Endothelial cell (in vitro differentiated cells): ENCODE measurements at places on chromosomes 13 and 19. TPM values are rescaled to one million over a fixed set of nuclear protein-coding genes. Genes with fewer than 3 reads are reported as not detected.
A peak's percentile ranks its signal among the peaks of the same experiment; 100 is the strongest.

DNA sequence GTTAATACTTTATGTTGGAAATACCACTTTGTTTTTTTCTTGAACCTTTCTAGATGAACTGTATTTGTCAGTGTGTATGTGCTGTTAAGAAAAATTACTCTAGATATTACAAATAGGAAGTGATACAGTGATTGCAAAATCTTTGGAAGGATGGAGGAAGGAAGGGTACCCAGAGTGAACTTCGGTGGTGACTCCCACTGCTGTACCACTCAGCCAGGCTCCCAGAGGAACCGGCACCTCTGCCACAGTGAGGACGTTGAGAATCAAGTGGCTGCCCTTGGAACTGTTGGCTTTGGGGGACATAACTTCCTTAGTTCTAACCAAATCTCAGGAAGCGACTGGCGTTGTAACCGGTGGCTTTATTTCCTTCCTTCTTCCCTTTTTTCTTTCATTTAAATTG lies 184.7 kb downstream of the PCCA start:
- H3K36me3 ChIP-seq, result peaks cover 21% of the 10 kb centered on the region
- H3K27me3 ChIP-seq, result peaks cover 2% of the 10 kb centered on the region
- H3K4me1 ChIP-seq, result peaks cover 33% of the 10 kb centered on the region

DNA sequence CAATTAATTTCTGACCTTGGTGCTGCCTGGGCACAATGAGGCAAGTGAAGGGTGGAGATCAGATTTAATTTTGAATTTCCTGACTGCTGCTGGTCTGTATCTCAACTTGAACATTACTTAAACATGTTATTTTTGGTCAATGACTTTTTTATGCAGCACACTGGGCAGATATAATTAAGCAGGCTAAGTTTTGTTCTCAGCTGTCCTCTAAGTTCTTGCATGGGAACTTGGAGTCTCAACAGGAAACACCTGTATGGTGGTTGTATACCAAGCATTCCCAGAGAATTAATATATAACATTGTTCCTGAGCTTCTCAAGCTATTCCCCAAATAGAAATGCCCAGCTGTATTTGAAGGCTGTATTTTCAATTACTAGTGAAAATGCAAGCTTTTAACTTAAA lies 113.5 kb upstream of the EDNRB start:
- no peak overlapping the region for H3K4me3 ChIP-seq
- no peaks in the 10 kb centered on the region for H3K36me3 ChIP-seq
- peaks cover 3% of the 10 kb centered on the region for H3K4me1 ChIP-seq

DNA sequence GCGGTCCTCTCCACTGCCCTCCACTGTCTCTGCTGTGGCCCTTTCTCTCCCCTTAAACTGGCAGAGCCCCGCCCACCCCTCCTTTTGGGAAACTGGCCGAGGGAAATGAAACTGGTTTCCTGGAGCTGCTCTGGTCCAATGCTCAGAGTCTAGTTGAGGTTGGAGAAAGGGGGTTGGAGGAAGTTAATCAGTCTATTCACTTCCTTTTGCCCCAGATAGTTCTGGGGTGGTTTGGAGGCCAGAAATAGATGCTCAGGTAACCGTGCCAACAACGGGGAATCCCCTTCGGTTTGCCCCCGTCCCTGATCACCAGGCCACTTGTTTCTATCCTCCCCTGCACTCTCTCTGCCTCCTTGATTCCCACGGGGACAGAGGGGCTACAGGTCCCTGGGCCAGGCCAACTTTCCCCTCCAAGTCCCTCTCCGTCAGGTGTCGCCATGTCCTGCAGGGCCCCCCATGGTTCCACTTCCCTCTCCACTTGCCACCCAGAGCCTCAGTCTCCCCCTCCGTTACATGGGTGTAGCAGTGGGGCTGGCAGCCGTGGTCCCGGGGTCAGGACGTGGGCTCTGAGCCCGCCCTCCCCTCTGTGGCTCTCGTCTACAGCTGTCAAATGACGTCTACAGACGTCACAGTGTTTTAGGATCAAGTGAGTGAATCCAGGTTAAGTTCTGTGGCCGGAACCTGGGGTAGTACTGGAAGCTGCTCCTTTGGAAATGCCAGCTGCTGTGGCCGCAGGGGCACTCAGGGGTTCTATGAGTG lies at the start of gene IL4I1:
IL4I1 (minus strand) TSS at position 25 of the 759 bp plus-strand sequence. CDS start 727 bp downstream, outside the sequence.
- H3K4me1 ChIP-seq, result peaks cover 18% of the 10 kb centered on the region
- DNase-seq, result no peak
- peak within 1 kb of the TSS; percentile 48 for H3K27ac ChIP-seq
- peaks cover 11% of the 10 kb centered on the region for H3K36me3 ChIP-seq
- peak within 1 kb of the TSS; percentile 25 for H3K4me3 ChIP-seq
- H3K27me3 ChIP-seq, result peaks cover 12% of the 10 kb centered on the region

The PLVAP gene
- 1,569 TPM for total RNA-seq

The CYP4F11 gene
- not detected for total RNA-seq

DNA sequence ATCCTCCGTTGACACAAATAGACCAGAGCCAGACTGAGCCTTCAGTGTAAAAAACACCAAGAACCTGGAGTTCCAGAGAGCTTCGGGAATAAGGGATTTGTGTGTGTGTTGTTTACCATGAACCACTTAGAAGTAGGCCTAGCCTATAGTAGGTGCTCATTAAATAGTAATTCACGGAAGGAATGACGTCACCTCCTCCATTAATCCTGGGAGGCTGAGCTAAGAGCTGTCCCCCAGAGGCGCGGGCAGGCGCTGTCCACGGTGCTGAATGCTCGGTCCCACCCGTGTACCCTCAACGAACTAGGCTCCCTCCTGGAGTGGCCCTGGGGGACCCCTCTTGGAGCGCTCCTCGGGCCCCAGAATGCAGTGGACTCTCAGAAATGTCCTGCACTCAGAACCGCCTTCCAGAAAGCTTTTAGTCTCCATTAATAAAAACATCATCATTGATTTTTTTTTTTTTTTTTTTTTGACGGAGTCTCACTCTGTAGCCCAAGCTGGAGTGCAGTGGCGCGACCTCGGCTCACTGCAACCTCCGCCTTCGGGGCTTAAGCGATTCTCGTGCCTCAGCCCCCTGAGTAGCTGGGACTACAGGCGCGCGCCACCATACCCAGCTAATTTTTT lies 6.5 kb downstream of the UNC13A start:
- H3K27me3 ChIP-seq, result peaks cover 12% of the 10 kb centered on the region
- no peaks in the 10 kb centered on the region for H3K36me3 ChIP-seq
- peaks cover 5% of the 10 kb centered on the region for H3K4me1 ChIP-seq
- H3K27ac ChIP-seq, result no peak overlapping the region
- DNase-seq, result peak; percentile 65
- H3K4me3 ChIP-seq, result no peak overlapping the region

GRCh38 chr13:102721800-102722231 lies 27.0 kb upstream of the METTL21C start:
- H3K4me3 ChIP-seq, result no peak overlapping the region
- no peaks in the 10 kb centered on the region for H3K36me3 ChIP-seq
- H3K27ac ChIP-seq, result no peak overlapping the region
- peaks cover 3% of the 10 kb centered on the region for H3K27me3 ChIP-seq
- H3K4me1 ChIP-seq, result no peaks in the 10 kb centered on the region

DNA sequence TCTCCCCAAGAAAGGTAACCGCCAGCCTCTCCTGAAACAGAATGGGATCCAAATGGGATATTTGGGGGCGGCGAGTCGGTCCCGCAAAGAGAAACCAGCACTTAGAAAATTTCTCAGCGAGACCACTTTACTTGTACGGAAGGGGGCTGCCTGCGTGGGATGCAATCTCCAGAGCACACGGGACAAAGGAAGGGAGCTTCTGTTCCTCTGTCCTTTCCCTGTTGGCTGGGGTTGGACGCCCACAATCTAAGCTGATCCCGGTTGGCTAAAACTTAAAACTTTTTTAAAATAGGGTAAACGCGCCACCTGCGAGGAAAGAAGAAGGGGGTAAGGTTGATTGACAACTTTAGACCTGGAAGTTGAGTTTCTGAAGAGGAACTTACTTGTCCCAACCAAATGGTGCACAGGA lies 826 bp upstream of the BSG start:
- peaks cover 20% of the 10 kb centered on the region for H3K4me1 ChIP-seq
- peaks cover 6% of the 10 kb centered on the region for H3K27me3 ChIP-seq
- no peak for DNase-seq
- H3K36me3 ChIP-seq, result peaks cover 11% of the 10 kb centered on the region
- peak overlapping the region; percentile 88 for H3K27ac ChIP-seq

DNA sequence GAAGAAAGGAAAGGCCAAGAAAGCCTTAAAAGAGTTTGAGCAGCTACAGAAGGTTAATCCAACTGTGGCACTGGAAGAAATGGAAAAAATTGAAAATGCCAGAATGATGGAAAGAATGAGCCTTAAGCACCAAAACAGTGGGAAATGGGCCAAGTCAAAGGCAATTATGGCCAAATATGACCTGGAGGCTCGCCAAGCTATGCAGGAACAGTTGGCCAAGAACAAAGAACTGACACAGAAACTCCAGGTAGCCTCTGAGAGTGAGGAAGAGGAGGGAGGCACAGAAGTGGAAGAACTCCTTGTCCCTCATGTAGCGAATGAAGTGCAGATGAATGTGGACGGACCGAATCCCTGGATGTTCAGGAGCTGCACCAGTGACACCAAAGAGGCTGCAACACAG lies 5.1 kb downstream of the UTP14C start:
- peaks cover 9% of the 10 kb centered on the region for H3K27me3 ChIP-seq
- H3K27ac ChIP-seq, result peak overlapping the region; percentile 74
- peak overlapping the region; percentile 63 for H3K4me3 ChIP-seq
- H3K36me3 ChIP-seq, result peaks cover 54% of the 10 kb centered on the region
